ENCODE measurements at places on chromosomes 7 and 10.

GRCh38 chr10:65861249-65861648 is 1064.6 kb upstream of the LRRTM3 start:
- no peak for DNase-seq

DNA sequence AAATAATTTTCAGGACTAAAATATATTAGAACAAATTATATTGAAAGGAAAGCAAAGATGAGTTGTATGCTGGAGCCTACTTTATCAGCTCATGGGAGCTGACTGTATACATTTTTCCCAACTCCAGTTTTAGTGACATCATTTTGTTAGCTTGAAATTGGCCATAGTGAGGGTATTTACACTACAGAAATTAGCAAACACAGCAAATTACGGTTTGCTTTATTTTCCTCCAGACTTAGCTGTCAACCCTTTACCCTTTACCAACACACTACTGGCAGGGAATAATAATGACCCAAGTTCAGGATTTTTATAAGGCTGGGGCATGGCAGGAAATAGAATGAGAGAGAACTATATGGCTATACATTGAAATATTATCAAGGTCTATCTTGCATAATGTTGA is 120.3 kb upstream of the PRSS1 start:
- no peak for DNase-seq

DNA sequence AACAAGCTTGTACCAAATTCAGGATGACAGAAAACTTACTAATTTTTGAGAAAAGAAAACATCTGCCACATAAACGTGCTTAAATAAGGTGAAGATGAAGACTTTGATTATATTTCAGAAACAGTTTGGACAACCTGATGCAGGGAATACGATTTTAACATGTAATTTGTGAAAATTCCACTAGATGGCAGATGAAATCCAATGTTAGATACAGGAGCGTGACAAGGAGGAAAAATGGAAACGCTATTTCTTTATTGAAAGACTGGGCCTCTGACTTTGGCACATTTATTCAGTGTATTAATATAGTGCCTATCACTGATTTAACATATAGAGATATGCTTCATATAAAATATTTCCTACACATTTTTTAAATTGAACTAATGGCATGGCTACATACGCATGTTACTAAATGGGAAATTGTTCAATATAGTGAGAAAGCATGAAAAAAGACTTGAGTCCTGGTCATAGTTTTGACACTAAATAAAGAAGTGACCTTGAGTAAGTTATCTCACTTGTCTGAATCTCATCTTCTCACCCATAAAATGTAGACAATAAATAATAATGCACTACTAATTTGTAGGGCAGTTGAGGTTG is 60.7 kb downstream of the CD36 start:
- no peak for DNase-seq

DNA sequence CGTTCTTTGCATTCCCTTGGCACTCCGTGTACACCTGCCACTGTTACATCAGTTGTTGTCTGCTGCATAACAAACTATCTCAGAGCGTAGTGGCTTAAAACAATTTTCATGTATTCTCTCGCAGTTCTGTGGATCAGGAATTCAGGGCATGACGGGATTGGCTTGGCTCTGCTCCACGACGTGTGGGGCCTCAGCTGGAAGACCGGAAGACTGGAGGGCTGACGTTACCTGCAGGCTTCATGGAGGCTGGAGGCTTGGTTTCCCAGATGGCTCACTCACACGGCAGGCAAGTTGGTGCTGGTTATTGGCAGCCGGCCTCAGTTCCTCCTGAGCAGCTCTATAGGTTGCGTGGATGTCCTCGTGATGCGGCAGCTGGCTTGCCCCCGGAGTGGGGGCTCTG is 25.5 kb downstream of the NYAP1 start:
- no peak for DNase-seq

GRCh38 chr10:16765509-16766375 is 51.5 kb downstream of the RSU1 start:
- DNase-seq, result no peak

DNA sequence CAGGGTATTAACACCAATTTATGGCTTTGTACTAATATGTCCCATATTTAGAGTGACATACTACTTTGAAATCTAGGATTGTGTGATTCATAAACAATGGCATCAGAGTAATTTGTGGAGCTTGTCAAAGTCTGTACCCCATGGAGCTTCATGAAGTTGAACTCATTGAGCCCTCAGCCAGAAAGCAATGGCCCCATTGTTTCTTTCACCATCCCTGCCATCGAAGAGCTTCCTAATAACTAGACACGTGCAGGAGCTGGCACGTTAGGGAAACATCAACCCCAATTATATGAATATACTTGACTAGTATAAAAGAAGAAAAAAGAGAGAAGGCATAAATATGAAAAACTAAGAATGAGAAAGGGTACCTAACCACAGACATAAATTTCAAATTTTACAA is 206.6 kb downstream of the CXCL12 start:
- DNase-seq, result no peak
